ENCODE measurements at places on chromosomes 12 and 14.
A peak's percentile ranks its signal among the peaks of the same experiment; 100 is the strongest.

GRCh38 chr12:9813821-9814798 lies 13.2 kb upstream of the KLRF1 start:
- DNase-seq, result peak; percentile 56

- DNase-seq, result no peak
Observed at GRCh38 chr12:4566474-4566873, 4.5 kb downstream of the DYRK4 start.

DNA sequence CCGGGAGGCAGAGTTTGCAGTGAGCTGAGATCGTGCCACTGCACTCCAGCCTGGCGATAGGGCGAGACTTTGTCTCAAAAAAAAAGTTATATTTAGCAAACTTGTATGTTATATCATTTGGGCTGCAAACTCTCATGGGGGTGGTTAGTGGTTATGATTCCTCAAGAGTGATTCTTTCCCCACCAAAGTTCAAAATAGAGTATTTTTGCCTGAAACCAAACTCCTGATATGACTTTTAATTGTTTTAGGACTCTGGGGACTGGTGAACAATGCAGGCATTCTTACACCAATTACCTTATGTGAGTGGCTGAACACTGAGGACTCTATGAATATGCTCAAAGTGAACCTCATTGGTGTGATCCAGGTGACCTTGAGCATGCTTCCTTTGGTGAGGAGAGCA lies 18.6 kb downstream of the HSD17B6 start:
- no peak for DNase-seq

GRCh38 chr12:6332459-6332858 lies 9.4 kb downstream of the TNFRSF1A start:
- peak; percentile 53 for DNase-seq

DNA sequence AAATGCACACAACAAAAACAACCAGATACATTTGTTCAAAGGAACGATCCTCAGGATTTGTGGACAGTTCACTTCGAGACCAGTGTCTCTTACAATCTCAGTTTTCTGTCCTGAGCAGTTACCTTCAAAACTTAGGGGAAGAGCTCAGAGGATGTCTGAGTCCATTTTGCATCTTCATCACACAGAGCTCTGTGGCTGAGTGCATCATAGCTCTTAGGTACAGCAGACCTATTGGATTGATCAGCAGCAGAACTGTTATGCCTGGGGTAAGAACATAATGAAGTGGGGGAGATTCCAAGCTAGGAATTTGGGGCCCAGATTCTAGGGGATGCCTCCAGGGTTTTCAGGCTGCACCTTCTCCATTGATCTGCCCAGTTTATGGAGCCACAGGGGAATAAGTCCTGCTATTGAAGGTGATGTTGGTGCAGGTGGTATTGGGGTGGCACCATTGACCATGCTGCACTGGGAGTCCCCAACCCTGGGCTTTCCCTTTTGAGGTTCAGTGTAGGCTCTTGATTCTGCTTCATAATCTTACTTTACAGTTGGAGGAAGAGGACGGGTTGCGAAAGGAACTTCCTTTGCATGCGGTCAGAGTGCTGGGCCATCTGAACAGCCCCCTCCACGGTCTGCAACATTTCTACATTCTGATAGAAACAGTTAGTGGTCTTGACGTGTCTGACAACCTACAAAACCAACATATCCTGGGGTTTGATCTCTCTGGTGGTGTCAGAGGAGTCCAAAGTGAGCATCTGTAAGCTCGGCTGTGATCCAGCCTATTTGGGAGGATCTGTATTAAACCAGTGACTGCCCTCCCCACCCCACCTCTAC lies 112.8 kb downstream of the CHST11 start:
- DNase-seq, result no peak

DNA sequence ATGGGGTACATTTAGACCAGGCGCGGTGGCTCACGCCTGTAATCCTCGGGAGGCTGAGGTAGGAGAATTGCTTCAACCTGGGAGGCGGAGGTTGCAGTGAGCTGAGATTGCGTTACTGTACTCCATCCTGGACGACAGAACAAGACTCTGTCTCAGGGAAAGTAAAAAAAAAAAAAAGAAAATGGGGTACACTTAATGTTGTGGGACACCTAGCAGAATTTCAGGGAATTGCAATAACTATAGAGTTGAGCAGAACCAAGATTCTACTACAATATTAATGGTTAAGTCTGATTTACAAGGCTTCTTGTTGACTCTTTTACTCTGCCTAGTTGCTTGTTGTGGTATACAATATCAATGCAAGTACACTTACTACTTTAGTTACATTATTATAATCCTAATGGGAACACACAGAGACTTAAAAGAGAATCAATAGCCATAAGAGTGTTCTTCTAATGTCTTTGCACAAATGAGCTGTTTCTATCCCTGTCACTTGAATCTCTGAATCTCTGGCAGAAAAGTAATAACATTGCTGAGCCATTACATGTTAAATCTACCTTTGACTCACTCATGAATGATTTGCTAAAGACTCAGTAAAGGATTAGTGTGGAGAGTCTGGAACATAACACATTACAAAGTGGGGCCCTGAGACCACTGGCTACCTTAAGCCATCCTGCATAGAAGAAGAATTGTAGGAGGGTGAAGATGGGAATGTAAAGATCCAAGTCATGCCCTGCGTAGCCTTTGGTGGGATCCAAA lies 22.7 kb downstream of the BEST3 start:
- no peak for DNase-seq

DNA sequence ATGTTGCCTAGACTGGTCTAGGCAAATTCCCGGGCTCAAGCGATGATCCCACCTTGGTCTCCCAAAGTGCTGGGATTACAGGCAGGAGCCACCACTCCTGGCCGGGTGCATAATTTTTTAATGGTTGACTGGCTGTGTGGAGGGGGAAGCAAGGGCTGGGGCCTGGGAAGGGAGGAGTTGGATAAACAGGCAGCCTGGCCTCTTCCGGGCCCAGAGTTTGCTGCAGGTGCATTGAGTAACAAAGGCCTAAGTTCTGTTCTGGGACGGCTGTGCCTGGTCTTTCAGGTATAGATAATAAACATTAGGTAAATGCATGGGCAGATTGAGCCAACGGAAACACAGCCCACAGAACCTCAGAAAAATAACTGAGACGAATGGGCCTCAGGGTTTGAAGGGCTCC lies 191.3 kb upstream of the TBX3 start:
- DNase-seq, result no peak

DNA sequence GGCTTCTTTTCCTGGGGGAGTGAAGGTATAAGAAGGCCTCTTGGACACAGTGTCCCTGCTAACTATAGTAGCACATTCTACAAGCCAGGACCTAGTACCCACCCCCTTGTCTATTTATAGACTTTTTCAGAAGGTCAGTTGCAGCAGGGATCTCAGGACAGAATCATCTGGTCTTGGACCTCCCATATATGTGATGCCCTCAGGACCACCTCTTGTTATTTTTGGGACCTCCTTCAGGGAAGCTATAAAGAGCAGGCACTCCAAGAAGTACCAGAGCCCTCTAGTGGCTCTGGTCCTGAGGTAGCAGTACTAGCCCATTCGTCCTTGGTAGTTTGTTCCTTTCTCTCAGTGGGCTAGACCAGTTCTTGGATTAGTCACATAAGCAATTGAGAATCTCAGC lies 4.3 kb downstream of the COQ10A start:
- DNase-seq, result peak; percentile 17

DNA sequence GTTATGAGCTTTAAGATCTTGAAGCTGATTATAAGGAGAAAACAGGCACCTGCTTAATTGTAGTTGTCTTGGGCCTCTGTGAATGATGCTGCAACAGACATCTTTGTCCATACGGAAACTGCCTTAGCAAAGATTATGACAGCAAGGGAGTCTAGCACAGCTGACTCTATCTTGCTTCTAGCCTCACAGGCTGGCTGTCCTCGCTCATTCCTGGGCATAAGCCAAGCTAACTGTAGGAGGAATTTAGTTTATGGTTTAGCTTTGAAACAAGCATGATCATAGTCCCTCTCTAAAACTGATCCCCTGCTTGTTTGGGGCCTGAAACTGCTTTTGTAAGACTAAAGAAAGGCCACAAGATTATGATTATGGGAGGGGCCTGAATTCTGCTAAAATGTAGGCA lies 74.3 kb upstream of the C14orf132 start:
- DNase-seq, result no peak

- peak; percentile 64 for DNase-seq
Observed at GRCh38 chr14:96806836-96807235, 9.7 kb downstream of the VRK1 start.

GRCh38 chr14:101630056-101630965 lies 69.0 kb downstream of the DIO3 start:
- DNase-seq, result no peak

- DNase-seq, result no peak
Observed at GRCh38 chr12:97316321-97316720, 146.3 kb upstream of the RMST start.

DNA sequence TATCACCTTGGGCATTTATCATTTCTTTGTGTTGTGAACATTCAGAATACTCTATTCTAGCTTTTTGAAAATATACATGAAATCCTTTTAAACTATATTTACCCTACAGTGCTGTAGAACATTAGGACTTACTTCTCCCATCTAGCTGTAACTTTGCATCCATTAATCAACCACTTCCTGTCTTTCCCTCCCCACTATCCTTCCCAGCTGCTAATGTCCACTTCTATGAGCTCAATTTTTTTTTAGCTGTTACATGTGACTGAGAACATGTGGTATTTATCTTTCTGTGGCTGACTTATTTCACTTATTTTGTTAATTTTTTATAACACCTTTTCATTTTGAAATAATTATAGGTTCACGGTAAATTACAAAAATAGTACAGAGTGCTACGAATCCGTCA lies 136.0 kb downstream of the LMNTD1 start:
- DNase-seq, result no peak

DNA sequence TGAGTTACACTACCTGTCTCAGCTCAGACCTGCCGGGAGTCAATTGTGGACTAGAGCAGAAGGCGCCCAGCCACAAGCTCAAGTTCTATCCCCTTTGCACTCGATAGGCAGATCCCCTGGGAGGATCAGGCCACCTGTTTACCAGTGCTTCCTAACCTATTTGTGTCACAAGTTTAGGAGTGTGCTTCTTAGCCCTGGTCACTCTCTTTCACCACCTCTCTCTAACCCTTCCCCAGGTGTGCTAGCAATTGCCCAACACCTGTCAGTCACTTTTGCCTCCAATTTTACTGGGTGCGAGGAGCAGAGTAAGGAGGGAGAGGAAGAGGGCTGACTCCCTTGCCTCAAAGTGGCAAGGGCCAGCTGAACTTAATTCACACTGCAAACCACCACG lies 745 bp upstream of the NAA30 start:
- DNase-seq, result no peak

DNA sequence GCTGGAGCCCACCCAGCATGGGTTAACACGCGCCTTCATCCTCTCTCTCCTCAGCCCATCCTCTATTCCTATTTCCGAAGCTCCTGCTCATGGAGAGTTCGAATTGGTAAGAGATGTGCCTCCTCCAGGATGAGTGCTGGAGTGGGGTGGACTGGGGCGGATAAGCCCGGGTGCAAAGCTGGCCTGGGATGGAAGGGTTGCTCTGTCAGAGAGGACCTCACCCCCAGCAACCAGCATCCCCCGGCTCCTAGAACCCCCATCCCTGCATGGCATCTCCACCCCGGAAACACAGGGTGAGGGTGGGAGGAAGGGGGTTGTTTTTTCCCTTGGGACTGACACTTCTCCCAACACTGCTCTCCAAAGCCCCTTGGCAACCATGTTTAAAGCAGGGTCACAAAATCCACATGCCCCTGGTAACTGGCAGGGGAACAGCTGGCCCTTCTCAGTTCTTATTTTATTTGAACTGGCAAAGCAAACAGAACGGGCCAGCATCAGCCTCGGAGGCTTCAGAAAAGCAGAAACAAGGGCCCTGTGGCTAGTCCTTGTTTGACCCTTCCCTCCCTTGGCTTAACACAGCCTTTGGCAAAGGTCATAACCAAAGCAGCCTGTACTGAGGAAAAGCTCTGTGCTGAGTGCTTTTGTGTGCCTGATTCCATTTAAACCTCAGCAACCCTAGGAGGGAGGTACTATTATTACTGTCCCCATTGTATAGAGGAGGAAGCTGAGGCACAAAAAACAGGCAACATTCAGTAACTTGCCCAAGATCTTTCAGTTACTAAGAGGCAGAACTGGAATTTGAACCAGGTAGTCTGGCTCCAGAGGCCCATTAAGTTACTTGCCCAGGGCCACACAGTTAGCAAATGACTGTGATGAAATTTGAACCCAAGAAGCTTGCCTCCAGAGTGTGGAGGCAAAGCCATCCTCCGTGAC lies 4.2 kb downstream of the GSTZ1 start:
- no peak for DNase-seq

- DNase-seq, result peak; percentile 13
Observed at GRCh38 chr14:83342590-83342989, 1808.9 kb upstream of the SEL1L start.

GRCh38 chr12:82801951-82802610 lies 115.4 kb downstream of the TMTC2 start:
- no peak for DNase-seq

DNA sequence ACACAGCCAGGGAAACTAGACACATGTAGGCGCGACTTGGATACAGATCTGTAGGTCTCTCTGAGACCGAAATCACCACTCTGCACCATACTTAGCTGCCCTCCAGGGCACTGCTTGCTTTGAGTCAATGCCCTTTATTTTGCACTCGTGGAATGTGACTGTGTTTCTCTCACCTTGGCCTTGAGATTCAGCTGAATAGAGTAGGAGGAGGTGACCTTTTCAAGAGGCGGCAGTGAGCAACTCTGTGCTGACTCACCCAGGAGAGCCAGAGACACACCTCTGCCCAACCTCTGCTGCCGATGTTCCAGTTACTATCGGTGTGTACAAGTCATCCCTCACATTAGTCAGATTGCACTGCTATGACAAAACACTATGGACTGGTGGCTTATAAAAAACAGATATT lies 583.4 kb downstream of the VRK1 start:
- DNase-seq, result no peak

DNA sequence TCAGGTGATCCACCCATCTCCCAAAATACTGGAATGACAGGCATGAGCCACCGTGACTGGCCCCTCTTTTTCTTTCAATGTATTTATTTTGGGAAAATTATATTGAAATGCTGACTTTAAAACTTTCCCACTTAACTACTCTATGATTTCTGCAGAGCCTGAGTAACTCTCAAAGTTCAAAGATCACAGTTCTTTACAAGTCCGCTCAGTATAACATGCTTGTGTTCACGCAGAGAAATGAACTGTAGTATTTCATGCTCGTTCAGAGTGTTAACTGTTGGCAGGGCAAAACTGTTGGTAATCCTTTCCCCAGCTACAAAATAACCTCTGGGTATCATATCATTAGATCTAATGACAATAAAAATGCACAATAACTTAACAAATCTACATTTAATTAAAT lies 50.7 kb upstream of the ADAMTS20 start:
- DNase-seq, result no peak

DNA sequence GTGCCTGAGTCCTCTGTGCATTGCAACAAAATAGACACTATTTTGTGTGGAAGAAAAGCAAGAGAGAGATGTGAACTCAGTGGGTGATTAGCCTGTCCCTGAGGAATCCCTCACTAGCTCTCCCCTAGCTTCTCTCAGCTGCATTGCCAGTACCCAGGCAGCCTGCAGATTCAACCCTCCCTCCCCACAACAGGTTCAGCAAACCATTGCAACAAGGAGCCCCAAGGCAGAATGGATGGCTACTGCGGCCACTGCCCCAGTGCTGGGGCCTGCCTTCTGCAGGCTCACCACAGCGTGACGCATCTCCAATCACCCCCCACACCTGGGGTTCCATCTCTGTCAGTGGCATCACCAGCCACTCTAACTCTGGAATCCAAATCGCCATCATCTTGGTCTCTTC lies 2.3 kb downstream of the CRACR2A start:
- no peak for DNase-seq

Data from fibroblast of villous mesenchyme (primary cell).